Esophagus squamous epithelium (tissue), 5 donors: ENCODE measurements at places on chromosomes 7 and 10.

DNA sequence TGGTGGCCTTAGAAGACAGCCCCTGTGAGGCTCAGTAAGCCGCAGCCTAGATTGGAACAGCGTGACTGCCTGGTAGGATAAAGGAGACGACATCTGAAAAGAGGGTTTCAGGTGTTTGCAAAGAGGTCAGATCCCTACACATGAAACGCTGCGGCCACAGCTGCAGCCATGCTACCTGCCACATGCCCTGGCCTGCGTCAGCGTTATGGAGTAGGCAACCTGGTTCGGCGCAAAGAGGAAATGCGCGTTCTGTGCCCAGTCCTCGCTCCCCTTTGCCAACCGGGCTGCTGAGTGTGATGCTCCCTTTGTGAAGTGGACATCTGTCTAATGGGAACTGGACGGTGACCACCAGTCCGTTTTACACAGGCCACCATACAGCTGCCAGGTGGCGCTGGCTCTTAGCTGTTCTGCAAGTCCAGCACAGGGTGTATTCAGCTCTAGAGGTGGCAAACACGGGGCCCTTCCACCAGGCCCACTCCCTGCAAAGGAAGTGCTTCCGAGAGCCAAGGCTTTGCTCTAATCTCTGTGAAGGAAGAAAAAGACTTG is 160.3 kb downstream of the CELF2 start:
- DNase-seq: no peak

- no peak for DNase-seq
Measured at GRCh38 chr7:33444511-33444910, 315.1 kb downstream of the BBS9 start.

- DNase-seq: no peak
Measured at GRCh38 chr7:151871189-151871735, 5.7 kb downstream of the PRKAG2 start.

GRCh38 chr10:118668228-118668952 is 72.9 kb upstream of the PRLHR start:
- DNase-seq: no peak

GRCh38 chr10:3978174-3978573 is 193.2 kb upstream of the KLF6 start:
- DNase-seq: no peak
